Muscle of leg (tissue), 16 donors: ENCODE measurements at places on chromosomes 1 and 21.

DNA sequence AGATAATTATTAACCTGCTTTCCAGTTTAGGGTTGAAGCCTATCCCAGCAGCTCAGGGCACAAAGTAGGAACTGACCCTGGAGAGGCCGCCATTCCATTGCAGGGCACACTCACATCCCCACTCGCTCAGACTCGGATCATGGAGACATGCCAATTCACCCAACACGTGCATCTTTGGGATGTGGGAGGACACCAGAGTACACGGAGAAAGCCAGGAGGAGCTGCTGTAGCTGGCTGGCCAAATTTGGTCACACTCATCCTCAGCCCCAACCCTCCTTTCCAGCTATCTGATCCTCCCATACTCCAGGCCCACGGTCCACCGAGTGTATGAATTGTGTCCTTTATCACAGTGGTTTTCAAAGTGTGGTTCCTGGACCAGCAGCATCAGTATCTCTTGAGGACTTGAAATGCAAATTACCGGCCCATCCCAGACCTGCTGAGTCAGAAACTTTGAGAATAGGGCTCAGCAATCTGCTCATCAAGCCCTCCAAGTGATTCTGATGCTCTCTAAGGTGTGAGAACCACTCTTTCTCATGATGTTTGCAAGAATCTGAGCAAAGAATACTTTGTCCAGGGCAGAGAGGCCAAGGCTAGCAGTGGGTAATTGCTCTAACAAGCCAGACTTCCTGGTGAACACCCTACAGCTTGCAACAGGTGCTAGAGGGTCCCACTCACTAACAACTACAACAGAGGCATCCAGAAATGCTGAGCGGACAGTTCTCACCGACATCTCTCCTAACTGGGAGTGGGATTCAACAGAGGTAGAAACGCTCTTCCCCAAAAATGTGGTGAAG, 26.3 kb downstream of the IER5 start:
- DNase-seq, result no peak

DNA sequence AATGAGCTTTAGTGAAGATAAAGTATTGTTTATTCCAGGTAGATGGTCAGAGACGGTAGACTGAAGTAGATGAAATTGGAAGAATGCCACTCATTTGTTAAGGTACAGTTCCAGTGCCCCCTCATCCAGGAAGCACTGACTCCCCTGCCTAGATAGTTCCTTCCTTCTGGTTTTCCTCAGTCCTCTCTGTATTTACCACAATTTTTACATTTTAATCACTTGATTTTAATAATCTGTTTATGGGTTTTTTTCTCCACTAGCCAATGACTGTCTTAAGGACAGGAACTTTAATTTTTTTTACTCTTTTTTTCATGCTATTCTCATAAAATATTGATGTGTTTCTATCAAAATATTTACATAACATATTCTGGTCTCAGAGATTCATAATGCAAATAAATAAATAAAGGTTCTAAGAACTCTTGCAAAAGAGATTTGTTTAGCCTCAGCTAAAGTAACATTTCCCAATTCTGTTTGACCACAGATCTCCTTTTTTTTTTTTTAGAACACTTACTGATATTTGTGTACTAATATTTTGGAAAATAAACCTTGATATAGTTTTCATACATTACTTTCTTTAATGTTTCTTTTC, 651.6 kb downstream of the PLPP3 start:
- no peak for DNase-seq

DNA sequence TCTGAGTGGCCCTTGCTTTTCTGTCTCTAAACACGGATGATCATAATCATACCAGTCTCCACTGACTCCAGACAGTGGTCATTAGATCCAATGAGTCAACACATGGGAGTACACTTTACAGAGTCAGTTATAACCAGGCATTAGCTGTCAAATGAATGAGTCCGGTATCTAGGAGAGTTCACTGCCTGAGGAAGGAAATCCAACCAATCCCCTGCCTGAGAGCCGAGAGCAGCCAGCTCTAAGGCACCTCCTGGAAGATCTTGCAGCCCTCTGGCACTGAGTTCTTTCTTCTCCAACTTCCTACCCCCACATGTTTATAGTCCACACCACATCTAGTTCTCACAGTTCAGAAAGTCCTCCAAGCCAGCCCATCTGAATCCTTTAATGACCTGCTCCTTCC, 29.4 kb upstream of the RBM15 start:
- no peak for DNase-seq

GRCh38 chr1:15261155-15262002, 14.4 kb downstream of the FHAD1 start:
- DNase-seq, result peak; percentile 68

DNA sequence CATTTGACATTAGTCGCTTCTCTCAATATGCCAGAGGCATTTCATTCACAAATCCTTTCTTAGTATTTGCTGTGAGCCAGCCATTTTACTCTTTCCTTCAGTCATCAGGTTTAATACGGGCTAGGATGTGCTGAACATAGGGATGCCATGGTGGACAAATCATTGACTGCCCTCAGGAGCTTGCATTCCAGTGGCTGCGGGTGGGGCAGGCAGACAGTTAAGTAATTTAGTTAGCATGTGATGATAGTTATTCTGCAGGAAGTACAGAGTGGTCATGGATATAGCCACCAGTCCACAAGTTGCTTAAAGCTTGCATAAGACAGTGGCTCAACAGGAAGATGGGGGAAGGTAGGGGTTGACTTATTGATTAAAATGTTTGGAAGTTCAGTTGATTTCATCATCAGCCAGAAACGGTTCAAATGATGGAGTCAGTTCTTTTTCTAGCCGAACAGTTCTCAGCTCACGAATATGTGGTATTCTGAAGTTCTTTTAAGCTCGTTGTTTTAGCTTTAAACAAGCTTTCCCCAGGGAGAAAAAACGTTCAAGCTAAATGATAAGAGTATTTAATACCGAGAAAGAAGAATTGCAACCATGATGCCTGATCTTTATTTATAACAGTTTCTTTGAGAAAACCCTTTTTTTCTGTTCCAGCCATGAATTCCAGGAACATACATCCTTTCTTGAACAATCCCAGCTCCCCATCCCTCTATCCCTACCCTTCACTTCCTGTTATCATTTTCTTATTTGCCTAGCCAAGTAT, 1.4 kb downstream of the SLC22A15 start:
- DNase-seq, result no peak

DNA sequence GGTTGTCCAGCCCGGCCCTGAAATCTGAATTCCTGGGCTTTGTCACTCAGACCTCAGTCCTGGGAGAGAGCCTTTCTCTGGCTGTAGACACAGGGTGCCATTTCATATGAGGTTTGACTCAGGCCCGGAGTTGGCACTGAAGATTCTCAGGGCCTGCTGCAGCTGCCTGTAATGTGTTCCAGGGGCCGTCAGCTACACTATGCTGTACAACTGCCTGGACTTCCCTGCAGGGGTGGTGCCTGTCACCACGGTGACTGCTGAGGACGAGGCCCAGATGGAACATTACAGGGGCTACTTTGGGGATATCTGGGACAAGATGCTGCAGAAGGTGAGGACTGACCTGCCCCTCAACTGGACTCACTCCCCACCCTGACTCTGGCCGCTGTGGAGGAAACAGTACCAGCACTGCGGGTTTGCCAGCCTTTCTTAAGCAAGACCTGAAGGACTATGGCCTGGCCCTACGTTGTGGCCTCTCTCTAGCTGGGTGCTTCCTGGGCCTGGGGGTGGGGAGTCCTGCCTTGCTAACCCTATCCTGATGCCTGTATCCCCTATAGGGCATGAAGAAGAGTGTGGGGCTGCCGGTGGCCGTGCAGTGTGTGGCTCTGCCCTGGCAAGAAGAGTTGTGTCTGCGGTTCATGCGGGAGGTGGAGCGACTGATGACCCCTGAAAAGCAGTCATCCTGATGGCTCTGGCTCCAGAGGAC, 18.9 kb downstream of the FAAH start:
- DNase-seq, result peak; percentile 54

GRCh38 chr1:59443310-59443709, 146.4 kb downstream of the FGGY start:
- DNase-seq, result peak; percentile 63

DNA sequence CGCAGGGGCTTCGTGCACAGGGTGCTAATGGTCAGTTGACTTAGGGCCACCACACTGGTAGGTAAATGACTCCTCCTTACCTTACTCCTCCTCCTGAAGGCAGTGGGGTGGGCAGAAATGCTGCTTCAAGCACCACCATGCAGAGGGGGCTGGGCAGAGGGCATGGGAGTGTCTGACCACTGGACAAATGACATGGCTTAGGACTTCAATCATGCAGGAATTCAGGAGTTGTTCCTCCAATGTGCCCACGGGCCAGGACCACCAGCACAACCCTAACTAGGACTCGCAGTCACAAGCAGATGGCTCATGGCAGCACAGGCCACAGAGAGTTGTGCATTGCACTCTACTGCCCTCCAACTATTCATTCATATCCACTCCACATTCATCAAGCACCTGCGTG, 65.7 kb downstream of the KCND3 start:
- no peak for DNase-seq

DNA sequence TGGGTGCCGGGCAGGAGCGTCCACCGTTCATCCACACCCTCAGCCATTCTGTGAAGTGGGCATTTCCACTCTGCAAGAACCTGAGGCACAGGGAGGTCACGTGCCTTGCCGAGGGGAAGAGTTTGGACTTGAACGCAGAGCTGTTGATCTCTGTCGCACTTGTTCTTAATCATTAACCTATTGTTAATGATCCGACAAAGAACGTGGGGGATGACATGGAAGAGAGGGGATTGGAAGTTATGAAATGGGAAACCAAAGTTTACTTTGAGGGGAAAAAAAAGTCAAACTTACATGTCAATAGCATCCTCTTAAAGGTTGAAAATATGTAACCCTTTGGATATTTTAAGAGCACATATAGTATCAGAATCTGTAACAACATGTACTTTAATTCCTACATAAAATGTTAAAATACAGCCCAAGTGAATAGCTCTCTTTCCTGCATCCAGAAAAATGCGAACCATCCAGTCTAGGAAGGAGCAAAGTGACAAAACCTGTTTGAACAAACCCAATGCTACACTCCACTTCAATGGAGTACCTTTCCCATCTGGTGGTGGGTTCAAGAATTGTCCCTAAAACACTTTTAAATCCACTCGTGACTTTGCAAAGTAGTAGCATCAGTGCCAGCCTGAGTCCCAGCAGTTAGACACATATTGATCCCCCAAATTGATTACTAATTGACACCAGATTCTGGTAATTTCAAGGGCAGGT, 75.5 kb downstream of the SETD4 start:
- DNase-seq, result no peak

- no peak for DNase-seq
Observed at GRCh38 chr1:183029591-183030000, 6.4 kb downstream of the LAMC1 start.

DNA sequence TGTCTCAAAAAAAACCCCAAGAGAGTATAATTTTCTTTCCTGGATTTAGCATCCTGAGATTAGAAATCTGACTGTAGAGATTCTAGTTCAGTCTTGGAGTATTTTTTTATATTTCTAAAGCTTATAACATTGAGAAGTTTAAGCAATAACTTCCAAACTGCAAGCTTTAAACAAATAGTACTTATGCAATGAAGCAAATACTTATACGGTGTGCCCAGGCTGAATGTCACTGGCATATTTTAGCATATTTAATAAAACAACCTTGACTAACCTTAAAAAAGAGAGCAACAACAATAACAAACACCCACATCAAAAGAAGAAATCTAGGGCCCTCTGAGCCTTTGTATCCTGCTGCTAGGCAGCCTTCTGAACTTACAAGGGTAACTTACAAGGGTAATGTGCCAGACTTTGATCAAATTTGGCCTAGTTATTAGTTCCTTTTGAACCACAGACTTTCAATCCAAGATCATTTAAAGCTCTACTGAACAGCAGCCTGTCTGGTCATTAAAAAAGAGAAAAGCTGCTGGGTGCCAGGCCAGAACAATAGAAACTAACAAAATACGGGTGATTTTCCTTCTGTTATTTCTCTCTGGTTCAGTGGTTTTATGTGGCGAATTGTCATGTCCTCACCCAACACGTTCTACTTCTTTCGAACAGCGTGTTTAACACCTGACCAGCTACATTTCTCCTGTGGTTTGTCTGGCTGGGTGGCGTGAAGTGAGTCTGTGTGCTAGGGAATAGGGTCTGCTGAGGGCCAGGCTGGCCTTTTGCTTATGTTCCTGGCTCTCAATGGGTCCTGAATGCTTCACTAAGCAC, 16.2 kb downstream of the MTOR start:
- DNase-seq, result no peak

DNA sequence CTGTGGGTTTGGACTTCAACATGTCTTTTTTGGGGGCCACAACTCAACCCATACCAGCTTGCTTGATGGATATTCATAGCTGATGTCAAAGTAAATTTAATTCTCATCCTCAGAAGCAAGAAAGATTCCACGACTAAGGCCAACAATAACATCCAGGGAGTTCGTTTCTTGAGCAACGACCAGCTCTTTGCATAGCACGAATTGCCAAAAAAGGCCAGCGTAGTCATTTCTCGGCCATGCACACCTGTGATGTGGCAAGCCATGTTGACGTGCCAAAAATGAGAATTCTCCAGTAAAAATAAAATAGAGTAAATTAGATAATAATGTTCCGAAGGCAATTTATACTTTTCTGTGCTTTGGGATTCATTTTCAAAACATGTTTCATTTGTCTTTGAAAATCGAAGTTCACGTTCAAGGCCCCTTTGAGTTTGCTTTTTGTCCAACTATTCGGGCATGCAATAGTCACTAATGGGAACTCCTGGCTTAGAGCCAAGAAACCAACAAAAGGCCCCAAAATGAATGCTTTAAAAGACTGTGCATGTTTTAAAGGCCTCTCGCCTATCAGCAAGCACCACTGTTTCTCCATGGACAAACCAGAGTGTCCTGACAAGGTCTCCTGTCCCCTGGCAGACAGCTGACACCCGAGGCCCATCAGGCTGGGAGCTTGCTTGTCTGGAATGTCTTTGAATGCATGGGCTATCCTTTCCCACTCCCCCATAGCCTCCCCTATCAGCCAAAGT, 14.4 kb upstream of the IGSF5 start:
- no peak for DNase-seq

DNA sequence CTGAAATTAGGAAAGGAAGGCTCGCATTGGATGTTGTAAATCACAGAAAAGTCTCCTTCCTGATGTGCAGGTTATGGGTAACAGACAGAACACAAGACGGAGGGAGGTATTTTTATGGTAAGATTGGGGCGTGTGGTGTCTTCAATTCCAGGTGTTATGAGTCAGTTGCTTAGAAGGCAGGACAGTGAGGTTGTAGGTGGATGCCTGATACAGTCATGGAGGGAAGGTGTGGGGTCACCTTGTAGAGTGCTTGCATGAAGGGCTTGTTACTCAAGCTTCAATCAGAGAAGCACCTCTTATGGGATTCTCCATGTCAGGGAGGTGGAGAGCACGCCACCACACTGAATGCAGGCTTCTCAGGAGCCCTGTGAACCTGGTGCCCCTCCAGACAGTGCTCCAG, 63.1 kb downstream of the C1orf21 start:
- no peak for DNase-seq

GRCh38 chr1:230282157-230282556, 144.0 kb downstream of the PGBD5 start:
- no peak for DNase-seq

GRCh38 chr21:40639616-40640194, 207.3 kb downstream of the DSCAM start:
- no peak for DNase-seq

DNA sequence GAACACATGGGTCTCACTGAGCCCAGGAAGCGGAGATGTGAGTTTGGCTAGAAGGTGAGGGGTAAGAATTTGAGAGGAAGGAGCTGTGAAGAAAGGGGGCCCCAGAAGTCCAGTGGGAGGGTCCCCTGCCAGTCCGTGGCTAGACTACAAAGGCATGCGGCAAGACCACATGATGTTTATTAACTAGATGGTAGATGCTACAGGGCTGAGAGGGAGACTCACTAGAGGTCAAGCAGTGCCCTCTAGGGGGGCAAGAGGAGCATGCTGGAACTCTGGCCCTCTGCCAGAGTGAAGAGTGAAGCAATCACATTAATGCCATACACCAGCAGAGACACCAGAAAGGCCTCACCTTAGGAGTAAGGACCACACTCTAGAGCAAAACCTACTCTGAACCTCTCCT, 12.2 kb downstream of the KIAA0319L start:
- DNase-seq, result no peak
